ENCODE measurements at places on chromosomes 5 and 9.

DNA sequence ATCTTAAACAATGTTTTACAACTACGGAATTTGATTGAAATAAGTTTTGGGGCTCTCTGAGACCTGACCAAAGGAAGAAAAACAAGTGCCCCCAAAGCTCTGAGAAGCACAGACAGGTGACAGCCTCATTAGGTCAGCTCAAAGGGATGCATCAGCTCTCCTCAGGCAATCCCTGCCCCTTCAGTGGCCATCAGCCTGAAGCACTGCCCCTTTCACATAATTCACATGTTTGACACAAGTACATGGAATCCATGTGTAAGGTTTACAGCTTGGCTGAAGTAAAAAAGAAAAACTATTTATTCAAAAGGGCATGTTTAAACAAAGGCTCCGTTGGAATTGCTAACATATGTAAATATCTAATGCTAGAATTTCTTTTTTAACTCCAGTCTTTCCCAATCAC is 56.3 kb downstream of the TSSK1B start:
- no peak for DNase-seq

DNA sequence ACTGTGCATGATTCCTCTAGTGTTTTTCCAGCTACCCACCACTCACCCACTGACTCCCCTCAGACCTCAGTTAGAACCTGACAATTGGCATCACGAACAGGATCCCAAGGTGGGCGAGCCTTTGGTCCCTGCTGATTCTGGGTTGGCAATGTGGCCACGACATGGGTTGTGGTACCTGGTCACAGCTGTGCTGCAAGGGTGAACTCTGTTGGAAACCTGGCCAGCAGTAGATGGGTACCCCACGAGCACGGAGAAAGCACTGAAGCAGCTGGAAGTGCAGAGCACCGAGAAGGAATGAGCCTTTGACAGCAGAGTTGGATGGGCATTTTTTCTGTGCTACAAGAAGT is 180.1 kb downstream of the PDE4D start:
- no peak for DNase-seq

- no peak for DNase-seq
Measured at GRCh38 chr5:147519380-147519779, 9.5 kb upstream of the DPYSL3 start.

- no peak for DNase-seq
Measured at GRCh38 chr5:83026930-83027687, 50.1 kb downstream of the TMEM167A start.

DNA sequence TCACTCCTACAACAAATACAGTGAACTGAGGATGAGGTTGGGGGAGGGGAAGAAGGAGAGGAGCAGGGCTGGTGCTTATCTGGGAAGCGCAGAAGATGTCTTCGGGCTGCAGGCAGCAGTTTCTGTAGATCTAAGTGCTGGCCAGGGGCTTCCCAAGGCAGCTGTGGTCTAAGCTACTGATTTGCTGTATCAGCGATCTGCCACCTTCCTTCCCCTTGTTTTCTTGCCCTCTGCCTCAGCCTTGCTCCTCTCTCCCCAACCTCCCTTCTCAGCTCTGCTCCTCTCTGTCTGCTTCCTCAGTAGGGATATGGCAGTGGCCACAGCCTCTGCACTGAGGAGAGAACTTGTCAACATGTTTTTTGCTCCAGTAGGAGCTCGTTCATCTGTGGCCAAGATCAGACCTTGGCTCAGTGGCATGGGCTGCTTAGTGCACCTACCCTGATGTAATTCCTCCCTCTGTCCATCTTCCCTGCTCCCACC is 42.8 kb upstream of the IL6ST start:
- DNase-seq = peak; percentile 31

DNA sequence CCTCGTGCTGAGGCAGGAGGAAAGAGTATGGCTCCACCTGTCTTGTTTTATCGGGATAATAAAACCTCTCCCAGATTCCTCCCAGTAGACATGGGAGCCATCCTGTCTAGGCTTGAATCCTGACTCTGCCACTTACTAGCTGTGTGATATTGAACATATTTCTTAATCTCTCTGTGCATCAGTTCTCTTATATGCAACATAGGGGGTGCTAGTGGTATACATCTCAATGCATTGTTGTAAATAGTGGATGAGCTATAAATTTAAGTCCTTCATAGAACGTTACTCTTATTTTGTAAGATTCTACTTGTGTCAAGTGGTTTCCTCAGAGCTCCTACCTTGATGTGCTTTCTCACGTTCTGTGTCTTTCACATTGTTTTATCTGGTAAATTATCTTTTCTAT is 417.7 kb upstream of the POU5F2 start:
- DNase-seq = no peak

DNA sequence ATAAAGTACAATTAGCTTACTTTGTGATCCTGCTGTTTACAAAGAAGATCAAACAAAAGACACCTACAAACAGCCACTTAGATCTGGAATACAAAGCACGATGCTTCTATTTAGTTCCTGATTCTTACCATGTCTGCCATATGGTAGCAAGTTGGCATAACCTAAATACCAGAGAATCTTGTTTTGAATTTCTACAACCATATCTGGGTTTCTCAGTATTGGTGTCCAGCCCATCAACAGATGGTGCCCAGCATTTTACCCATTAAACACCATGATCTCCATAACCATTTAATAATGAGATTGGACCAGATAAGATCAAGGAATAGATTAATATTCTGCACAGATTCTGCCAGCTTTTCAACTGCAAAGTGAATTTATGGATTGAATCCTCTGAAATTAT is 29.8 kb downstream of the SLC24A2 start:
- DNase-seq = no peak

All from femur (tissue), 1 donor.